ENCODE measurements at places on chromosomes 2 and 18.

DNA sequence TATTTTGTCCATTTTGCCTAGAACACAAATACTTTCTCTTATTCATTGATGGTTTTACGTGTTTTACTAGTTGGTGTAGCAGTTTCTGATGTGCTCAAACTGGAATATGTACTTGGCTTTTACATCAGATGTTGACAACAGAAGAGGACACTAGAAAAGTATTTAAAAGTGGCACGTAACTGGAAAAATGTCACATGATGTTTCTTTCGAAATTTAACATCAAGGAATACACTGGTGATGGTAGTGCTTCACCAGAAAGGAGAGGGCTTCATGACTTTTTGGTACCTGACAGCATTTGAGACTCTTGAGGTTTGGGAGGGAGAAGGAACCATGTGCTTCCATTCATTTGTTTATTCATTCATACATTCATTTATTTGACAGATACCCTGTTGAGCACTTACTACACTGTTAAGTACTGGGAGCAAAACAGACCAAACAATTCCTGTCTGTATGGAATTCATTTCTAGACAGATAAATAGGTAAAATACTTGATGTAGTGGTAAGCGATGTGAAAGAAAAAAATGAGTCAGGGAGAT, 1.5 kb downstream of the GIGYF2 start:
- DNase-seq, result no peak

DNA sequence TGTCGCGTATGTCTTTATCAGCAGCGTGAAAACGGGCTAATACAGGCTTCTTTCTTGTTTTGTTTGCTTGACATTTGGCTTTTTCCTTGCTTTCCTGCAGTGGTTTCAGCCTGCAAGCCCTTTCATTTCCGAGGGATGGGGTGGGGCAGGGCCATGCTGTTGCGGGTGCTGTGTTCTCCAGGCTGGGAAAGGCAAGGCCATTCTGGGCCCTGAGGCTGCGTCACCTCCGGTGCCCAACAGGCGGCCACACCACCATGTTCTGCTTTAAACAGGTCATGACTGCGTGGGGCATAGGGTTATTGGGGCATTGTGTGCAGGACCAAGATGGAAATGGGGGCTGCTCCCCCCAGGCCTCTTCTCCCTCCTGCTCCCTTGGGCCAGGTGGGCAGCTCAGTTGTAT, 38.6 kb upstream of the PLB1 start:
- DNase-seq, result no peak

GRCh38 chr2:121330921-121331320, 45.9 kb upstream of the TFCP2L1 start:
- DNase-seq, result no peak

DNA sequence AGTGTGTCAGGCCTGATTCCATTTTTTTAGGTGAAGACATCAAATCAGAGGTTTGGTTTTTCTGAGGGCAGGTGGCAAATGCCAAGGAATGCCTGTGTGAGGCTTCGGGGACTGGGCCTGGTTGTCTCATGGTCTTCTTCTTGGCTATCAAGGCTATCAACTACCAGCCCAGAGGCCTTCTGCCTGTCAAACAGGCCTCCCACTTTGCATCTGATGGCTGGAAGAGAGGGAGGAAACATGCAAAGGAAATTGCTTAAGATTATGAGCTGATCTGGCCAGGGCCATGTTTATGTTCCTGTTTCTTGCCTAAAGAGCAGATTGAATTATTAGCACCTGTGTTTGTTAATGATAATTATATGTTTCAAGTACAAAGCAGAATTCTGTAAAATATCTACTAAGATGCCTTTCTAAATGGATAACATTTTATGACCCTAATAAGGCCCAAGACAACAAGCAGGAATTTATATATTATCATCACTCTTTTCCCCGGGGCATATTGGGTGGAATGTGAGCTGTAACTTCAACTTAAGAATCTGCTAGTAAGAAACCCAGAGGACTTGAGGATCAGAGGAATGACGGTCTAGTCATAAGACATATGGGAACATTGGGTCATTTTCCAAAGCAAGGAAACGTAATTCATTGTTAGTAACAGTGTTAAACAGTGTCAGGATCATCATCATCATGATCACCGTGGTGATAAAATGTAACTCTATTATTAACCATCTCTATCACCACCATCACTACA, 123.2 kb downstream of the LYPD6B start:
- DNase-seq, result no peak

- DNase-seq, result no peak
Measured at GRCh38 chr2:96856776-96857666, 795 bp downstream of the ANKRD39 start.

Data from stimulated activated naive CD4-positive, alpha-beta T cell (primary cell).